Stimulated activated CD4-positive, alpha-beta T cell treated with anti-CD3 and anti-CD28 coated beads, TNF-alpha, amount 100 ng/mL, for 4 hours (primary cell): ENCODE measurements at places on chromosomes 1 and 21.

- DNase-seq, result no peak
These were observed 47.4 kb downstream of the CLCA4 start for GRCh38 chr1:86594284-86594770.

DNA sequence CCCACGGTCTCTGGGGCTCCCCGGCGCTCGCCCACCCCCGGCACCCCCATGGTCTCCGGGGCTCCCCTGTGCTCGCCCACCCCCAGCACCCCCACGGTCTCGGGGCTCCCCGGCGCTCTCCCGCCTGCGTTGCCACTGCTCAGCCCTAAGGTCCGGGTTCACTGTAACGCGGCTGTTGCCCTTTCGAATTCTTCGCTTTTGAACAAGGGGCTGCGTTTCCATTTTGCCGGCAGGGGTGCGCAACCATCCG, 5.2 kb upstream of the FTCD start:
- DNase-seq, result no peak

DNA sequence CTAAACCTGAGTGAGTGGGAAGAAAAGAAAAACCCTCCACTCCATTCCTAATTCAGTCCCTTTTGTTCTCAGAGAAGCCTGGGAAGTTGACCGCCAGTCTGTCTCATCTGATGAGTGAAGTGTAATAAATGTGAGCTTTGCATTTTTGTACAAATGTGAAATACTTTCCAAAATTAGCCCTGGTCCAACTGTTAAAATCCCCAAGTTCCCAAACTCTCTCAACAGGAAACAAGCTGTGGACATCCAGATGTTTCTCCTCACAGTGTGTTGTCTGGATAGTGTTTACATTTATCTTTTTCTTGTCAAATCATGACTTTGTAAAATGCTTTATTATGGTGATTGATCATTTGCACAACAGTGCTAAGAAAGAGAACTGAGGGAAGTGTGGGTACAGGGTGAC, 145.1 kb downstream of the TM2D1 start:
- no peak for DNase-seq

- no peak for DNase-seq
These were observed 6.3 kb downstream of the TOMM20 start for GRCh38 chr1:235122348-235122747.

- no peak for DNase-seq
These were observed 391.5 kb downstream of the NTNG1 start for GRCh38 chr1:107532318-107532717.

DNA sequence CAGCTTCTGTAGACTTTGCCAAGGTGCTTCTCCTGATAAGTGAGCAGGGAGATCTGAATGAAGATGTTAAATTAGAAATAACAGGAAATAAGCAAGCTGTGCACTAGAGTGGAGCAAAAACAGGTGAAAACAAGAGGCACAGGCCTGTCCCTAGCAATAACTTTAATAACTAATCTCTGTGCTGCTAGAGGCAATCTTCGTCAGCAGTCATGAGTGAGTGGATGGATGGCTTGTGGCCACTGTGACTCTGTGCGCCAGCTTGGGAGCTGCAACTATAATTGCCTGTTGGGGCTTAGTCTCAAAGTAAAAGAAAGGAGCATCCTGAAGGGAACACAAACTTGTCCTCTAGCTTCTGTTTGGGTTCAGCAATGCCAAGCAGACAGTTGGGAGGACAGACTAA, 240.3 kb downstream of the HHIPL2 start:
- no peak for DNase-seq
